ENCODE measurements at places on chromosomes 3 and 15. TPM values are rescaled to one million over a fixed set of nuclear protein-coding genes. Genes with fewer than 3 reads are reported as not detected.

The NEIL1 gene
- 0.53 TPM for polyA plus RNA-seq

- peak; percentile 2 for DNase-seq
Observed at GRCh38 chr3:59502806-59503205, 453.0 kb upstream of the CFAP20DC start.

DNA sequence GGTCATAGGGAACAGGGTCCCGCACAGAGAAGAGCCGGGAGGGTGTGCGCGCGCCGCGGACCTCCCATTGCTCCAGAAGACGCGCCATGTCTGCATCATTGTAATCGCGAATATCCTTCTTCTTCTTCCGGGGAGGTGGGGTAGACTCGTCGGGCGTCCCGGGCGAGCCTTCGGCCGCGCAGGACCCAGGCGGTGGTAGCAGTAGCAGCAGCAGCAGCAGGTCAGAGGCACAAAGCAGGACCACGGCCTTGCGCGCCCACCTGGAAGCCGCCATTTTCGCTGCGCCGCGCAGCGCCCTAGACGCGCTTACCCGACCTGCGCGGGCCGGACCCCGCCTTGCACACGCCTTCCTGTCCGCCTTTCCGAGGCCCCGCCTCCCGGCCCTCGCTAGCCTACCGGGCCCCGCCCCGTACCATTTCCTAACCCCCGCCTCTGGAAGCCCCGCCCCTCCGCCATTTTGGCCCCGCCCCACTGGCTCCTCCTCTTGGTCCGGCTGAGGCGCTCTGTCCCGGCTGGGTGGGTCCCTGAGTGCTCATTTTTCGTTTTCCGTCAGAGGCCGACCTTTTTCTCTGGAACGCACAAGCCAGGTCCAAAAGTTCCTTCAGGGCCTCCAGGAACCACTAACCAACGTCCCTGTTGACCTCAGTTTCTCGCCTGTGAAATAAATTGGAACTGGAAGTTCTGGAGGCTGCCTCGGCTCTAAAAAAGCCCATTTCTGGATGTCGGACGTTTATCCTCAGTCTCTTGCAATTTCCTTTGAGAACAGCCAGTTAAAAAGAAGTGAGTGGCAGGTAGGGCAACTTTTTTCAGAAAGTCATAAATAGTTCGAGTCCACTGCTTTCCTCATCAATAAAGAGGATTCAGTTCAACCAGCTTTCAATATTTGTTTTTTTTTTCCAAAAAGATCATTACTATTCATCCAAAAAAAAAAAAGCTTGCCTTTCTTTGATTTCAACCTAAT, at the start of gene MESD:
Gene MESD (minus strand): TSS at position 302 of the 961 bp plus-strand sequence. CDS start 28 bp downstream, at position 274.
- peak; percentile 94 for DNase-seq

DNA sequence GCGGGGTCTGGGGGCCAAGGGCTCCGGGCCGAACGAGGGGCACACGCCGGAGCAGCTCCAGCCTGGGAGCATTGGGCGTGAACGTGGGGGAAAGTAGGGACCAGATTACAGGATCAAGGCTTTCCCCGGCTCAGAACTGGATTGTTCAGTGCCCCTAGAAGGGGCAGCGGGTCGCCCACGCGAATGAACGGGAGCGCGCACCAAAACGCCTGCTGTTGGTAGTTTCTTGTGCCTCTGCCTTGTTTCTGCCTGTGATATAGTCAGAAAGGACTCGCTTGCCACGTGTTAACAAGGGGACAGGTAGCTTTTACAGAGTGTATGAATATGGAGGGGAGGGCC, 1.1 kb downstream of the CASR start:
- DNase-seq: no peak

Measured in CD14-positive monocyte (primary cell).